Activated CD4-positive, alpha-beta T cell treated with anti-CD3 and anti-CD28 coated beads for 24 hours (primary cell): ENCODE measurements at places on chromosomes 7 and 10.

DNA sequence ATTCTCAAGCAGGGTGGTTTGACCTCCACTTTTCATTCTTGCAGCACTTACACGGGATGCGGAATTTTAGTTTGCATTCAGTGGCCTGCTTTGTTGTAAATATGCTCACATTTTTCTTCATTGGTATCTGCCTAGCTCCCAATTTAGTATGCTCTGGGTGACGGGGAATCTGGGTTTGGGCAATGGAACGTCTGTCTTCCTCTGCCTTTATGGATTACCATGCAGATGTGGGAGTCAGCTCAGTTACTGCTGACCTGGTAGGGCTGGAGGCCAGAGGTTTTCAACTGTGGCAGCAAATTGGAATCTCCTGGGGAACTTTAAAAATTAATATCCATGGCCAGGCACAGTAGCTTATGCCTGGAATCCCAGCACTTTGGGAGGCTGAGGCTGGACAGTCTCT, 161.6 kb downstream of the CAMK1D start:
- no peak for DNase-seq

DNA sequence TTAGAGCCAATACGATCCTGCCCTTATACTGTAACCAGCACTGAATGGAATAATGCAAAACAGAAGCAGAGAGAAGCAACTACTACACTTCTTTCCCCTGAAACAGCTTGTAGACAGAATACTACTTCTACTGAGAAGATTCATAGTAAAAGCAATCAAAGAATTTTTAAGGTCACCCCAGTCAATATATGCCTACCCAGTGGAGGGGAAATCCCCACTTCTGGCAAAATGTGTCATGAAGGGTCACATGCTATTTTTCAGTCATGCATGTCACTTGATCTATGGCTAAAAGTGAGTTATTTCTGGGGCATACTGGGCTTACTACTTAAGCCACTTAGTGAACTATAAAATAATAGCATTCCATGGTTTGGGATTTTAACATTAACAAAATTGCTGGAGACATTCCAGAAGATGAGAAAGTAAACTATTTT, 25.6 kb downstream of the IRF5 start:
- no peak for DNase-seq

- DNase-seq, result no peak
Observed at GRCh38 chr10:31099094-31099493, 67.4 kb upstream of the ZNF438 start.

GRCh38 chr10:106795619-106796018, 368.9 kb downstream of the SORCS1 start:
- DNase-seq, result no peak

GRCh38 chr7:98022531-98022930, 32.5 kb upstream of the OCM2 start:
- DNase-seq, result no peak

GRCh38 chr7:36583318-36583717, 141.0 kb downstream of the AOAH start:
- DNase-seq, result no peak

DNA sequence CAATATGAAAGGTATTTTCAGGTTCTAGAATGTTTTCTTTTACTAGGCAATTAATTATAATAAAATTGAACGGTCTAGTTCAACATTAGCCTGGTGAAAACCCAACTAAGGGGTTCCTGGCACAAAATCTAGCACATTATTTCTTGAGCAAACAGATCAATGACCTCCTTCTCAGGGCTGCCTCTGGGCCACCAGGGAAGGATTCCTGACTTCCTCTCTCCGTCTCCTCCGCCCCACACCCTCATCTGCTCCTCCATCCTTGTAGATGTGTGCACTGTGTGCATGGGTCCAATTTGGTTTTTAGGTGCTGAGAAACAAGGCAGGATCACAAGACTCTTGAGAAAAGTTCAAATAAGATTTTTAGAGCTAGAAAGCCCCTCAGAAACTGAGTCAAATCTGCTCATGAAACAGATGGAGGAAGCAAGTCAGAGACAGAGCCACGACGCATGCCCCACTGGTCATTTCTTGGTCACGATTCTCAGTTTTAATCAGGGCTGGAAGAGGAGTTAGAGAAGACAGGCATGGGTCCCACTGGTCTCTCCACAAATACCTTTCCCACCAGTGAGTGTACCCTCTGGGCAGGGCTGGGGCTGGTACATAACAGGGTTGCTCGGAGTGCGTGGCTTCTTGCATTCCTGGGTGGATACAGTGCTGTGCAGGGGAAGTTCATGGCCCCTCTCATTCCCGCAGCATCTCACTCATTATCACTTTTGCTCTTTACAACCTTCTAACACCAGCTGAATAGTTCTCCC, 3.8 kb downstream of the TRPV6 start:
- DNase-seq, result no peak

DNA sequence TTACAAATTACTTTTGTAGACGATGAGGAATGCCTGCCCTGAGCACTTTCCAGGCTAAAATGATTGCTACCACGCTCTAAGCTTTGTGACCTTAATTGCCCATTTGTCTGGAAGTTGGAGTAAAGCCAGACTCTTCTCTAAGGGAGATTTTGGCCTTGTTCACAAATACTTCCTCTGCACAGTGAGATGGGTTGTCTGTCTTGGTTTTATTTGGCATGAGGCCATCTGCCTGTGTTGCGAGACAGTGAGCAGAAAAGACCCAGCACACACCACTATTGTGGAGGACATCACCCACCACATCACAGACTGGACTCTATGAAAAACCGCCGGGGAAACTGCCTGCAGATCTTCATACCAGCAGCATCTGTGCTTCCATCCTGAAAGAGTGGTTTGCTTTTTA, 138.4 kb downstream of the BICC1 start:
- no peak for DNase-seq
